ENCODE measurements at places on chromosomes 3 and 15.

GRCh38 chr3:141078200-141078599 lies 27.1 kb downstream of the SPSB4 start:
- H3K27me3 ChIP-seq: peaks cover 5% of the 10 kb centered on the region
- H3K4me3 ChIP-seq: no peak overlapping the region
- no peak overlapping the region for H3K27ac ChIP-seq
- H3K4me1 ChIP-seq: peaks cover 8% of the 10 kb centered on the region
- no peaks in the 10 kb centered on the region for H3K36me3 ChIP-seq

- no peaks in the 10 kb centered on the region for H3K27me3 ChIP-seq
- H3K4me1 ChIP-seq: peaks cover 57% of the 10 kb centered on the region
- H3K4me3 ChIP-seq: peak overlapping the region; percentile 19
- peak overlapping the region; percentile 80 for H3K27ac ChIP-seq
These were observed 18.1 kb downstream of the ARL8B start for GRCh38 chr3:5140230-5140621.

- H3K36me3 ChIP-seq: no peaks in the 10 kb centered on the region
- H3K27ac ChIP-seq: no peak overlapping the region
- no peak for DNase-seq
- H3K4me3 ChIP-seq: no peak overlapping the region
- H3K4me1 ChIP-seq: peaks cover 4% of the 10 kb centered on the region
- H3K27me3 ChIP-seq: peaks cover 6% of the 10 kb centered on the region
These were observed 601.2 kb upstream of the KCNMB2 start for GRCh38 chr3:177935047-177935446.

DNA sequence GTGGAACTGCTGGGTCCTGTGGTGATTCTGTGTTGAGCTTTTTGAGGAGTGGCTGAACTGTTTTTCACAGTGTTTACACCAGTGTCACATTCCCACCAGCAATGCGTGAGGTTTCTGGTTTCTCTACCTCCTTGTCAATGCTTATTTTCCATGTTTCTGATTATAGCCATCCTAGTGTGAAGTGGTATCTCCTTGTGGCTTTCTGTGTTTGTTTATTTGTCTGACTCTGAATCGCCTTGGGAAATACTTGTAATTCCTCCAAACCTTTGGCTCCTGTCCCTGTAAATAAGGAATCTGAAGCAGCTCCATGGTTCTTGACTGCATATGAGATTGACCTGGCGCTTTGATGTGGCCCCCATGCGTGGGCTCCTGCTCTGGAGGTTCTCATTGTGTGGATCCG lies 20.6 kb downstream of the FAN1 start:
- H3K27ac ChIP-seq: no peak overlapping the region
- H3K4me1 ChIP-seq: peaks cover 4% of the 10 kb centered on the region
- no peak for DNase-seq

DNA sequence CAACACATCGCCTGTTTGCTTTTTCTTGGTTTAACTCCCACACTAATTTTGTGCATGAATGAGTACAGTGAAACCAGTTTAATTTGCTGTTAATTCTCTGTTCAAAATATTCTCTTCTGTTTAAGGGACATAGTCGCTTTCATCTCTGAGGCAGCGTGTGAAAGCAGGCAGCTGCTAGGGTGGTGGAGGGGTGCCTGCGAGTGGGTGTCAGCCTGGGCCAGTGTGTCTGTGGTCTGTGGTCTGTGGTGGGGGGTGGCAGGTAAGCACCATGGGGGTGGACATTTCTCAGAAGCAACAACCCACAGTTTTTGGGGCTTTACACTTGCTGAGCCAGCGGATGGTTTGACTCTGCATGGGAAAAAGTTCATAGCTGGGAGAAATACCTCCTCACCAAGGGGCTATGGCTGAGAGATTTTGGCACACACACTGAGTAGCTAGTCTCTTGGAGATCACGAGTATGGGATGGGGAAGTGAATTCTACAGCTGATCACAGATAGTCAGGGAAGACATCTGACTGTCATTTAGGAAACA lies 109.2 kb downstream of the EPHB1 start:
- H3K27ac ChIP-seq: peak overlapping the region; percentile 53
- peaks cover 12% of the 10 kb centered on the region for H3K4me1 ChIP-seq
- peaks cover 9% of the 10 kb centered on the region for H3K27me3 ChIP-seq
- DNase-seq: no peak
- no peaks in the 10 kb centered on the region for H3K36me3 ChIP-seq

DNA sequence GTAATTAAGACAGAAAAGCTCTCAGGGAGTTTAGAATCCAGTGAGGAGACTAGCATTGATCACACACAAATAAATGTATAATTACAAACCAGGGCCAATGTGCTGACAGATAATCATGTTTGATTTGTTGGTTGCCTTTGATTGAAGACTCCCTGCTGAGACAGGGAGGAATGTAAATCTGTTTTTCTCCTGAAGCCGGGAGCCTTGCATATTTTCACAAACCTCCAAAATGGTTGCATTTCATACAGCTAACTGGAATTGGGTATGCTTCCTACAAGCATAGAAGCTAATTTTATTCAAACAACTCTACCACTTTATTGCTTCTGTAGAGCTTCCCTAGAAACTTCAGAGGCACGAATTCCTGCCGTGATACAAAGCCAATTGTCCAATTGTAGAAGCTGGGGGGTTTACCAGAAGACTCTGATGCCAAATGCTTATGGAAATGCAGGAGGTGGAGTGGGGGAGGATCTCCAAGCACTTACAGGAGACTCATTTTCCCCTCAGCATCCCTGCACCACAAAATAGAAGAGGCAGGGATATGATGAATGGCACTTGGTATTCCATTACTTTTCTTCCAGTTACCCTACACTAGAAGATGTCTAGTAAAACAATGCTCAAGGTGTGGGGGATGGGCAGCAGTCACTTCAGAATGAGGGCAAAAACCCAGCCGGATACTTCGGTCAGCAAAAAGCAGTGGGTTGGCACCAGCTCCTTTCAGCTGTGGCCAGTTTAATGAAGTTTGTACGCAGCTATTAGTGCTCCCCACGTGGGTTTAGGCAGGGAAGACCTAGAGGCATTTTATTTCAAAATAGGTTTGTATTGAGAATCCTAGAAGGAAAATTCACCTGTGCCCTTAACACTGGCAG lies 11.4 kb upstream of the MEX3B start:
- H3K27me3 ChIP-seq: peaks cover 29% of the 10 kb centered on the region
- no peak for DNase-seq
- no peak overlapping the region for H3K4me3 ChIP-seq
- no peak overlapping the region for H3K27ac ChIP-seq

- H3K27ac ChIP-seq: no peak overlapping the region
- no peak overlapping the region for H3K4me3 ChIP-seq
- H3K27me3 ChIP-seq: no peaks in the 10 kb centered on the region
- peaks cover 20% of the 10 kb centered on the region for H3K4me1 ChIP-seq
These were observed 3.3 kb downstream of the PCBP4 start for GRCh38 chr3:51963951-51964451.

GRCh38 chr15:32861174-32861573 lies 143.4 kb downstream of the GREM1 start:
- no peak overlapping the region for H3K4me3 ChIP-seq
- no peak overlapping the region for H3K27ac ChIP-seq
- no peak for DNase-seq
- H3K4me1 ChIP-seq: peaks cover 11% of the 10 kb centered on the region
- peaks cover 5% of the 10 kb centered on the region for H3K27me3 ChIP-seq
- H3K36me3 ChIP-seq: no peaks in the 10 kb centered on the region

- no peak for DNase-seq
- no peaks in the 10 kb centered on the region for H3K36me3 ChIP-seq
- peaks cover 8% of the 10 kb centered on the region for H3K27me3 ChIP-seq
- no peak overlapping the region for H3K27ac ChIP-seq
- H3K4me1 ChIP-seq: no peaks in the 10 kb centered on the region
These were observed 149.7 kb upstream of the IL12A start for GRCh38 chr3:159838938-159839337.

GRCh38 chr3:182435860-182436259 lies 357.4 kb upstream of the ATP11B start:
- H3K4me3 ChIP-seq: no peak overlapping the region
- H3K27ac ChIP-seq: no peak overlapping the region
- no peaks in the 10 kb centered on the region for H3K36me3 ChIP-seq
- no peak for DNase-seq
- no peaks in the 10 kb centered on the region for H3K4me1 ChIP-seq

DNA sequence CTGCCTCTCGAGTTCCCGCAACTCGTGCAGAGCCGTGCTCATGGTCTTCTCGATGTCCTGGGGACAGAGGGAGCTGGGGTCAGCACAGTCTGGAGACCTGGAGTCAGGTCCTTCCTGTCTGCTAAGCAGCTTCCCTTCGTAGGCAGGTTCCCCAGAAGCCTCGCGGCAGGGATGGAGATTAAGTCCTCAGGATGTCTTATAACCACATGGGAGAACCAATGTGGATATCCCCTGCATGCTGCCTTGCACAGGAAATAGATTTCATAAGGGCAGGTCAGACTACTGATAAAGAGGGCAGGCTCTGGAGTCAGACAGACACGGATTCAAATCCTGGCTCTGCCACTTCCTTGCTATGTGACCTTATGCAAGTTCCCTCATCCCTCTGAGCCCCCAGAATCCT lies 22.6 kb upstream of the RAD18 start:
- H3K4me3 ChIP-seq: no peak overlapping the region
- H3K4me1 ChIP-seq: peaks cover 3% of the 10 kb centered on the region
- H3K36me3 ChIP-seq: no peaks in the 10 kb centered on the region
- DNase-seq: no peak
- peaks cover 8% of the 10 kb centered on the region for H3K27me3 ChIP-seq
- H3K27ac ChIP-seq: no peak overlapping the region

DNA sequence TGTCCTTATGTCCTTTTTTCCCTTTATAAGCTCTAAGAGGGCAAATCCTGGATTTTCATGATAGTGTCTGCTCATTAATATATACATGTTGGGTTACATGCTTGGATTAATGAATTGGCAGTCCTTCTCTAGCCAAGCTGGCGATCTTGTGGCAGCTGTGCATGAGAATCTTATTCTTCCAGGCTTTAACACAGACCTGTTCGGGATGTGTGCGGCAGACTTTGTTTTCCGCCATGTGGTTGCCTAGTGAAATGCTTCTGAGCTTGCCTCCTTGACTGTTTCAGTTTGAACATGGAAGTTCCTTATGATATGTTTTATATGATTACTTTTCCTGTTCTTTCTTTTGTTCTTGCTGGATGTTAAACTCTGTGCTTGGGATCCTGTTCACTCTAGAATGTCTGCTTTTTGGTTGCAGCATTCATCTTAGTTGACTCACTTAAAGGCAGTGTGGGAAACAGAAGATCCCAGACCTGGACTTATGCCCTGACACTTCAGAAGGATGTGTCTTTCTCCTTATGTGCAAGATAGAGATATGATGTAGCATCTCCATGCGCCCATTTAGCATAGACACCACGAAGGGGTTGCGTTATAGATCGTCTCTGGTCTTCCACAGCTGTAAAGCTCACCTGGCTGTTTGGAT lies 7.2 kb downstream of the CHCHD6 start:
- H3K4me1 ChIP-seq: peaks cover 9% of the 10 kb centered on the region
- no peaks in the 10 kb centered on the region for H3K27me3 ChIP-seq
- H3K36me3 ChIP-seq: peaks cover 8% of the 10 kb centered on the region
- DNase-seq: no peak

DNA sequence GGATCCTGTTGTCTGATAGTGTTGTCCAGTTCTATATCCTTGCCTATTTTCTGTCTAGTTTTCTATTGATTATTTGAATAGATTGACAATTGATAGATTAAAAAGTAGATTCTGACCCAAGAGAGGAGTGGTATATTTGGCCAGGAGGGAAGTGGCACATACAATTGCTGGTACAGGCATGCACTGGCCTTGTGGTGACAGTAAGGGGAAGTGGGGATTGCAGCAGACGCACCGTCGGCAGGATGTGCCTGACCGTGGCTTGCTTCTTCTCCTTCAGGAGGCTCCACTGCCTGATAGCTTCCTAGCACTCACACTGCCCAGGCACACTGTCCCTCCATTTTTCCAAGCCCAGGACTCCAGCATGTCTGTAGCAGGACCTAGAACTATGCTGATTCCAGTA lies 10.5 kb downstream of the GABRG3 start:
- H3K27ac ChIP-seq: no peak overlapping the region
- no peak for DNase-seq
- no peaks in the 10 kb centered on the region for H3K4me1 ChIP-seq

DNA sequence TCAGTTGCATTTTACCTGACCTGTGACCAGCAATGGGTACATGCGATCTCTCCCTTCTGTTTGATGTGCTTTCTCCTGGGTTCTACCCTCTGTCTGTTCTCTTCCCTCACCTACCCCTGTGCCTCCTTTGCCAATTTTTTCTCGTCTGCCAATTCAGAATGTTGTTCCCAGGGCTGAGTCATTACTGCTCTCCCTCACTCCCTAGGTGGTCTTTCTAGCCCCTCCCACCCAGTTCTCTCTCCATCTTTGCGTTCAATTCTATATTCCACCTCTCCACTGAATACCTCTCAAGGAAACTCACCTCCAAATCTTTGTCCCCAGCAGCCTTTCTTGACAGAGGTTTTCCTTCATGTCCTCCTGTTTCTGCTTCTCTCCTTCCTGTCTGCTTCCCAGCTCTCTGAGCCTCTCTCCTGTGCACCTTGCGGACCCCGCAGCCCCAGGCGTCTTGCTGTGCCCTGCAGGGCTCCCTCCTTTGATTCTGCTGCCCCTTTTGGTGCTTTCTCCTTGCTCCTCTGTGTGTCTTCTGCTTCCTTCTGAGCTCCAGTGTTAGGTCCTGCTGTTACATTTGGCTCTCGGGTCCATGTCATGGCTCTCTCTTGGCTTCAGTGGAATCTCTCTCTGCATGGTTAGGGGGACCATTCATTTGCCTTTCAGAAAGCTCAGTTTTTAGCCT lies 398.2 kb upstream of the TPM1 start:
- DNase-seq: no peak
- no peaks in the 10 kb centered on the region for H3K4me1 ChIP-seq
- no peak overlapping the region for H3K4me3 ChIP-seq
- H3K36me3 ChIP-seq: no peaks in the 10 kb centered on the region
- no peak overlapping the region for H3K27ac ChIP-seq
- H3K27me3 ChIP-seq: peaks cover 5% of the 10 kb centered on the region

DNA sequence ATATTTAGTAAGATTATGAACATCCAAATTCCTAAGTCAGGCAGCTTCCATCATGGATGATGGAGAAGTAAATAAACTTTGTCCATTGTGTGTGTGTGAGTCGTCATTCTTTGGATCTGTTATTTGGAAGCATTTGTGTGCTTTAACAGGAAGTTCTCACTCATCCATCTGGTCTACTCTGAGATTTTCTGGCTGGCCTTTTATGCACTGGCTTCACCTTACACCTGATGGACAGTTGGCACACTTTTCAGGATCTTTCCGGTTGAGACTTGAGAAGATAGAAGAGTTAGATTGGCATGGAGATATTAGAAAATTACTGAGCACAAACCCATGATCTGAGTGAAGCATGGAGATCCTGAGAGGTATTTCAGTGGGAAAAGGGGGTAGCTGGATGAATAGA lies 12.6 kb downstream of the SYNPR start:
- no peak overlapping the region for H3K4me3 ChIP-seq
- DNase-seq: no peak
- H3K27ac ChIP-seq: no peak overlapping the region
- peaks cover 2% of the 10 kb centered on the region for H3K27me3 ChIP-seq
- H3K36me3 ChIP-seq: no peaks in the 10 kb centered on the region

DNA sequence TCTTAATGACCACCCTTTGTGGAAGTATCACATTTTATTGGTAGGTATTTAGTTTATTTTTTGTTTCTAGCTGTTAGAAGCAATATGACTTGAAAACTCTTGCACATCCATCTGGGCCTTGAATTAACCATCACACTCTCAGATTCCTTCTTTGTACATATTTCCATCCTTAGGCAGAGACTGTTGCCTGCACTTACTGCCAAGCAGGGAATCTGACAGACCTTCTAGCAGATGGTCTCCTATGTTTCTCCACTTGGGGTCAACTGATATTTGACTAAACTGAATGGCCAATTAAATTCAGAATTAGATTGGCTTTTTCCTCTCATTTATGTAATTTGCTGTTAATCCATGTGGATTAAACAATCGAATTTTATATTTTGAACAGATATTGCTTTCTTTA lies 324.9 kb upstream of the TGFBR2 start:
- H3K36me3 ChIP-seq: peaks cover 4% of the 10 kb centered on the region
- peaks cover 6% of the 10 kb centered on the region for H3K4me1 ChIP-seq
- H3K4me3 ChIP-seq: no peak overlapping the region
- no peak overlapping the region for H3K27ac ChIP-seq
